Mammary epithelial cell (primary cell): ENCODE measurements at places on chromosomes 6 and 20.
A peak's percentile ranks its signal among the peaks of the same experiment; 100 is the strongest.

GRCh38 chr6:31170987-31171671 lies 647 bp upstream of the POU5F1 start:
- no peak for DNase-seq

DNA sequence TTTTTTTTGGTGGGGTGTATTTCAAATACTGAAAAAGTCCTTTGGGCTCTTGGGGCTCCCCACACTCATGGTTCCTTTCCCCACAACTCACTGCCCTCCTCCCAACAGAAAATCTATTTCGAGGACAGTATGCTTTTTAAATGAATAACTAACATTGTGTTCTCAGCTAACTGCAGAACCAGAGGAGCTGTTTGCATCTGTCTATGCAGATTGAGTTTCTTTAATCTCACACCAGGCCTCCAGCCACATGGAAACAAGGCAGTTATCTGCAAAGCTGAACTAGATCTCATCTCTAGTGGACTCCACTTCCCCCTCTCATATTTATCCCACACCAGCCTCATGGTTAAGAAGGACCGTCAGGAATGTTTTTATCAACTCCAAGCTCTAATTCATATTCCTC lies 955.1 kb downstream of the KIF16B start:
- no peak for DNase-seq

- DNase-seq = no peak
These were observed 16.4 kb downstream of the TAAR2 start for GRCh38 chr6:132607544-132608233.

DNA sequence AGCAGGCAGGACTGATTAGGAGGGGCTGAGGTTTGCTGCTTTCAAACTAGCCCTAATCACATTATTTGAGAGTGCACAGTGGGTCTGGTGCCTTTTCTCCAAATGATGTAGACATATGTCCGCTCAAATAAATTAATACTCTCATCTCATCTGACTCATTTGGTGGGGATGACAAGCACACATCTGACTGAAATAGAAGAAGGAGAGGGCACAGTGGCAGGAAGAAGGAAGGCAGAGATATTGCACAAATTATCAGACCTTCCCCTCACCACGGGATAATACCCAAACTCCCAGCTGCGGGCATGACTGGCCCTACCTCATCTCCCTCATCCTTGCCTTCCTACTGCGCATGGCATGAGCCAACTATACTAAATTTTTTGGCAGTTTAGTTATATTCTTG lies 33.9 kb upstream of the TNFRSF21 start:
- DNase-seq = no peak

- DNase-seq = peak; percentile 64
These were observed 10.9 kb downstream of the PMEPA1 start for GRCh38 chr20:57698867-57699275.

DNA sequence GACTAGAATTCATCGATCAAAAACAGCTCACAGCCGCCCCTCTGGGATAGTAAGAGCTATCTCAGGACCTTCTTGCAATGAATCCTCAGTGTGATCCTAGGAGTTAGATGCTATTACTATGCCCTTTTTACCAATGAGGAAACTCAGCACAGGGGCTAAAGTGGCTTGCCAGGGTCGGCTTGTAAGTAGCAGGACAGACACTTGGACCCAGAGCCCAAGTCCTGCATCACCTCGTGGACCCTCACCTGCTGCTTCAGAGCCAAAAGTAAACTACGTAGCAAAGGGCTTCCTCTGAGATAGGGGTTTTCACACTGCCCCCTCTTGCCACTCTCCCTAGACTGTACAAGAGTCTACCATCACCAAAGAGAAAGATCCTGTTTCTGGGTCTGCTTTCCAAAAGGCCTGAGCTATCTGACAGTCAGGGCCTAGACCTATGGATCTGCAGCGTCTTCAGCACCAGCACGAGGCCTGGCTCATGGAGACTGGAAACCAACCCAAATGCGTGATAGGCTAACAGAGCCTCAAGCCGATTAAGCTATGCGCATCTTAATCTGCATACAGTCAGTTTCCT lies 172.3 kb downstream of the ANKRD60 start:
- no peak for DNase-seq

DNA sequence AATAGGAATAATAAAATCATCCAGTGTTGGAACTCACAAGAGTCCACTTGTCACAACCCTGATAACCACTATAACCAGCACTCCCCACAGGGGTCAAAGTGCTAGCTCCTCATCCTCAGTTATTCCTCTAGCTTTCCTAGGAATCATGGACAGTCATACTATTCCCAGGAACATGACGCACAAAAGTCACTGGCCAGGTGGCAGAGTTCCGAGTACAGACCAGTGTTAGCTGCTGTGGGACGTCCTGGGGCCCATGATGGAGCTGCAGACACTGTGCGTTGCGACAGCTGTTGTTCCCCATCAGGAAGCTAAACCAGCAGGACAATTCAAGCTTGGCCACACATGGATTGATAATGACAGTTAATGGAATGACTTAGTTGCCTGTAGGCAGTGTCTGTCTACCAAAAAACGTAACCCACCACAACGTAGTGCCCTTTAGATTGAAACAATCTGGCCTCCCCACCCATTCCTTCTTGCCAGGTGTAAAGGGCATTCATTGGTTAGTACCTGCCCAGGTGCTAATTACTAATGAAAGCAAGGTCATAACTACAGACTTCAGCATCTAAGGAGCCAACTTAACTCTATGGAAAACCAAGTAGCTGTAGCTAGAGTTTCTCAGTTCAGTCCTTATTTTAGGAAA lies 17.4 kb downstream of the EZR start:
- no peak for DNase-seq

DNA sequence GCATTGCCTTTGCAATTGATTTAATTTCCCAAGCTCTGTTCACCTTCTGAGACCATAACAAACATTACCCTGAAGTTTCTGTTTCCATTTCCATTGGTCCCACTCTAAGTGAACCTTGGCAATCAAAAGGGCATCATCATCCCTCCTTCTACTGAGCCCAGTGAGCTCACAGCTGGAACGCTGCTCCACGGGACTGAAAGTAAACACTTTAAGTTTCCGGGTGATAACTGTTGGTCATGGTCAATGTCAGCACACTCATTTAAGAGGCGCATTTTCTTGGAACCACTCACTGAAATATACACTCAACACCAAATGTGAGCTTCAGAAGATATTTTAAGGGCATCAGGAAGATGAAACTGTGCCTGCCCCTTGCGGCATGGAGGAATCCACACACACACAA lies 37.1 kb upstream of the RPS6KA2 start:
- DNase-seq = no peak

GRCh38 chr6:17156112-17156921 lies 54.5 kb downstream of the STMND1 start:
- peak; percentile 49 for DNase-seq

GRCh38 chr20:3106658-3107463 lies 22.3 kb upstream of the AVP start:
- DNase-seq = no peak

DNA sequence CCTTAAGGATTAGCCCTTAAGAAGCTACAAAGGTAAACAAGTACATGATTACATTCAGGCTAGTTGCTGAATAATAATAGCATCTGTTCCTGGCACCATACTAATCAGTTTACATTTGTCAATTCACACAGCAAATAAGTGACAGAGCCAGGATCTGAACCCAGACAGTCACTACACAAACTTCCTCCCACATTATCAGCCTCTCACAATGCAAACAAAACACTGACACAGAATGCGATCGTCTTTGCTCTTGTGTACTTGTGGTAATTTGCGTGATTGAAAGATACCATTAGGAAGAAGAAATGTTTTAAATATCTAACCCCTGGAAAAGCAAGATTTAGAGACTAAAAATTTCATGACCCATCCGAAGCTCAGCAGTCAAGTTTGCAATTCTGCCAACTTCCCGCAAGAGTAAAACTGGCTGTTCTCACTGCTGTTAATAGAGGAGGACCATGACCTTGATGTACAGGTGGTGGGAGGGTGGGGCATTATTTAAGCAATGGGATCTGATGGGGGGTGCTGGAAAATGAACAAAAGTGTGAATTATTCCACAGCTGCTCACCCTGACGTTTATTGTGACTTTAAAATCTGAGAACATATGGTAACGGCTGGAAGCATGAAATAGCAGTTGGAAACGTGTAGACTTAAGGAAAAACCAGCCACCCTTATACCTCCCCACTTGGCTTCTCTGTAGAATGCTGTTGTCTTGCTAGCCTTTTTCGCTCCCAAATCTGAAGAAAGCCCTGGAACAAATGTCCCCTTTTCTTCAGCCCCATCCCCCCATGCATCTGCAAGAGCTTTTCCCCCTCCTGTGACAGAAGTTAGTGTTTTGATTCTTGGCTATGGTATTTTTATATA lies 95.3 kb upstream of the ARMC2 start:
- no peak for DNase-seq

DNA sequence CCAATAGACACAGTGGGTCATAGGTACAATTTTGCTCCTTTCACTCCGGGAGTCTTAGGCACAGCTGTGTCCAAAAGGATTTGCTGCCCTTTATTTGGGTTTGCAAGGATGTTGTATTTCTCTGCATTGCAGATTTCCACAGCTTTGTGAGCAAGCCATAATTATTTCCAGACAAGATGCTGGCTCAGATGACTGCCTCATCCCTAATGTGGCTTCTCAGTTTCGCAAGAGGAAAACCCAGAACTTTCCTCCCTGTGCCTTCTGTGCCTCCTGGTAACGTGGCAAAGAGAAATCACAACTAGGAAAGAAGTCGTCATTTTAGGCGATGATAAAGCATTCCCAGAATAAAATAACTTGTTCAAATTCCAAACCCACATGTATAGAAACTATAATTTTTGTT lies 33.7 kb downstream of the FAM50B start:
- DNase-seq = no peak

DNA sequence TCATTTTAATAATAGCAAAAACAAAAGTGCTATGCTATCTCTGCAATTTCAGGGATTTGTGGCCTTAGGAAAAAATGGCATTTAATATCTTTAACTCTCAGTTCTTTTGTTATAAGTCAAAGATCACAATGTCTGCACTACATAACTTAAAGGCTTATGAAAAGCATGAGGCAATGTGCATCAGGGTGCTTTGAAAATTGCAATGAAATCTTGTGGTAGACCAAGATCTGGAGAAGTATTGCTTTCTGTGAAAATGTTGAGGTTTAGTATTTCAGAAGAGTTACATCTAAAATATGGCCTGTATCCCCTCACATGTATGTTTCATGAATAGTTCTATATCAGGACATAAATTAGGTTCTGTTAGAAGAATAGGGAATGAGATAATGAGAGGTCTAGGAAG lies 200.6 kb downstream of the MEI4 start:
- no peak for DNase-seq

DNA sequence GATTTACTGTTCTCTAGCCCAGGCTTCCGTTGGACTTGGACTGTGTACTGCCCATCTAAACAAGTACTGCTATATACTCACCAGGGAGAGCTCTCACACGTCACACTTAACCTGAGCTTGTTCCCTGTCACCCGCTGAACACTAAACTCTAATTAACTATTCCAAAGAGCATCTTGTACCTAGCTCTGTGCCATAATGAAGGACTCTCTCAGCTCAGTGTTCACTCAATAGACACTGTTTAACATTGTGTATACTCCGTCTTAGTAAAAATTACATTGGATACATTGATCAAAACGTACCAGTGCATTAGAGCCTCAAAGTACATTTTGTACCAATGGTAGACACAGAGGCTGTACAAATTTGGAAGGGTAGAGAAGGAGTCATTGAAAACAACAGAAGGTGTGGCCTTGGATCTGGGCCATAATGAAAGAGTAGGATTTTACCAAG lies 55.4 kb upstream of the EPHA7 start:
- DNase-seq = no peak

DNA sequence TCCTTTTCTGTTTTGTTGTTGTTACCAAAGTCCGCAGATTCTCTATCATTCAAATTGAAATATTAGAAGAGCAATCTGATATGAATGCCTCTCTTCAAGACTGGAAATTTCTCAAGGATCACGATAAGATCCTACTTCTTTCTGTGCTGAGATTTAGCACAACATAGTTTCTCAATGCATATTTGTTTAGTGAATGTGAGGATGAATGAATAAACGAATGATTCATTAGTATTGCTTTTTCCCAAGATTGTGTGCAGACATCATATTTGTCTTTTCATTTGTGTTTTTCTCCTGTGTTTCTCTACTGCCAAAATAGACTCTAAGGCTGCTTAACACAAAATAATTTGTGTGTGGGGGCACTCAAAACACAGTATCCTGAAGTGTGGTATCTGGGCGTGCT lies 862.7 kb upstream of the MAP3K7 start:
- no peak for DNase-seq

- no peak for DNase-seq
These were observed 93.9 kb downstream of the FOXO3 start for GRCh38 chr6:108654465-108655106.

- no peak for DNase-seq
These were observed 40.1 kb upstream of the DYNLRB1 start for GRCh38 chr20:34475979-34476736.

GRCh38 chr6:66278115-66278514 lies 571.1 kb upstream of the EYS start:
- DNase-seq = no peak

DNA sequence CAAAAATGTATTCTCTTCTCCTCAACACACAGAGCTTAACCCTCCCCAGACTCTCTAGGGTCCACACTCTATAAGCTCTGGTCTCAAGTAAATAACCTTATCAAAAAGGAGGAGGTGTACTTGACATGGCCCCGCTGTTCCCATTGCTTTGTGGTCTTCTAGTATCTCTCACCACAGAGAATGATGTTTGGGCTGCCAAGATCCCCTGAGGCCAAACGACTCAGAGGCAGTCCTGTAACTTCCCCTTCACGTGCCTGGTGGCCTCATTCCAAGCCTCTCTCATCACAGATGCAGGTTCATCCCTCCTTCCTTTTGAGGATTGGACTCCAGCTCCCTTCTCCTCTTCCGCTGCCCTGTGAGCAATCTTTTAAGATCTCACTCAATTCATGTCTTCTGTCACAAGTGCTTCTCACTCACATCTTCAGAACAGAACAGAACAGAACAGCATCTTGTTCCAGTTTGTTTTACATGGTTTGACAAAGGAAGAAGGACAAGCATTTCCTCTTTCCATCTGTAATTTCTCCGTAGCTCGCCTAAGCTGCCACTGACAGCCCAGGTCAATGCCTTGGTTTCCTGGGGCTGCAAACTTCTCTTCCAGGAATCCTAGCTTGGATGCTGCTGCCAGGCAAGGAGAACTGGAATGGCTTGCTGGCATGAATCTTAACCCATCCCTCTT lies 541.5 kb downstream of the CD83 start:
- peak; percentile 60 for DNase-seq

GRCh38 chr20:49505518-49505917 lies 23.1 kb upstream of the KCNB1 start:
- no peak for DNase-seq

GRCh38 chr6:95805699-95806098 lies 210.1 kb upstream of the FUT9 start:
- no peak for DNase-seq

- DNase-seq = no peak
These were observed 35.7 kb upstream of the VEGFA start for GRCh38 chr6:43734294-43734665.

DNA sequence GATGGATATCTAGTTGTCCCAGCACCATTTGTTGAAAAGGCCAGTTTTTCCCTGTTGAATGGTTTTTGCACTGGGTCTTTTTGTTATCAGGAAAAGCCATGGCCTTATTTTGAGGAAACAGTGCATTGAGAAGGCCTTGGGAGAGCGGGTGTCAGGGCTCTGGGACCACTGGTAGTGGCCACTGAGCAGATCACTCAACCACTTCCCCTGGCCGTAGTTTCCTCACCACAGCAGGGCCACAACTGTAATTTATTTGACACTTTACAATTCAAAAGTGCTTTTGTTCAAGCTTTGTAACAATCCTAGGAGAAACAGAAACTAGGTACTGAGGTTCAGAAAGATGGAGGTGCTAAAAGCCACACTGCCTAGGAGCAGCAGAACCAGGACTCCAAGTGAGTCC lies 281.8 kb downstream of the GMDS start:
- no peak for DNase-seq
